ENCODE measurements at places on chromosomes 4 and X. TPM values are rescaled to one million over a fixed set of nuclear protein-coding genes. Genes with fewer than 3 reads are reported as not detected.

ADH1B gene
- not detected for total RNA-seq

BGN gene
- not detected for total RNA-seq

ELMOD2 gene
- 12.9 TPM for total RNA-seq

MFAP3L gene
- total RNA-seq: 1.7 TPM

GABRA4 gene
- not detected for total RNA-seq

CXCL11 gene
- total RNA-seq: not detected

FAM13A gene
- 27.1 TPM for total RNA-seq

CCDC110 gene
- total RNA-seq: 0.98 TPM

Data from G401 (cell line).